Frontal cortex (tissue), 4 donors: ENCODE measurements at places on chromosomes 11 and 22.
A peak's percentile ranks its signal among the peaks of the same experiment; 100 is the strongest.

DNA sequence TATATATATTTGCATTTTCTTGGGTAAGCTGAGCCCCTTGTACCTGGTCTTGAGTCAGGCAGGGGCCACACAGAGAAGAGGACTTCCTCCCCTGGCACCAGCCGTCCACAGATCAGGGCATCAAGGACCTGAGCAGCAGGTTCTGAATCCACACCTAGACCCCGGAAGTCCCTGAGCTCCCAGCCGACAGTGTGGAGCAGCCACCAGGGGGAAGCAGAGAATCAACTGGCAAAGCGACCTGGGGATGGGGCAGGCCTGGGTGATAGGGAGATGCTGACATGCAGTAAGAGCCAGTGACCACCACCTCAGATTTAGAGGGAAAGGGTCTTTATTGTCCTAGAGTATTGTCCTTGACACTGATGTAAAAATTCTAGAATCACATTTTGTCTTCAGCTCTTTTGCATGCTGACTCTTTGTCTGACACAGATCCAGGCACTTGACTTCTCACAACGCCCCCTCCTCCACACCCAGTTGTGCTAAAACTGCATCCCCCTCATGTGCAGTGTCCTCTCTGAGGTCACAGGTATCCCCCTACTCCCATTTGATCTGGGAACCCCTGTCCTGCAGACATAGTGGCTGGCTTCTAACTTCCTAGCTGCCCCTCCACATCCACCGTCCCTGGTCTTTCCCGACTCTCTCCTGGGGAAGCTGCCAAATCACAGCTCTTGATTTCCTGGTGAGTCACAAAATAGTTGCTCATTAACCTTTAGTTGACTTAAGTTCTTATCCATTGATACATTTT is 109.3 kb downstream of the GGTLC2 start:
- no peak for DNase-seq

DNA sequence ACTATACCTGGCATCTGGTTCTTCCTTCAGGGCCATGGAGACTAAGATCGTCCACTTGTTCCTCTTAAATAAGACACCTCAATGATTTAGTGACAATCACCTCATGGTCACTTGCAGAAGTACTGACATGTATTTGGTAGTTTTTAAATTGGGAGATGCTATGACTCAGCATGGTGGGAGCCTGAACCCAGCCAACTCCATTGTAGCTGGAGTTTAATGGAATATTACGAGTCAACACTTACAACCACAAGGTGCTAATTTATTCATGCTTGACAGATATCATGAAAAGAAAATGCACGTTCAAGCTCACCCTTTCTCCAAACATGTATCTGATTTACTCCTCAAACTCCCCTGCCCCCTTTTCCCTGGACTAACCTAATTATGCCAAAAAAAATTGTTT is 16.6 kb upstream of the APOL3 start:
- DNase-seq: no peak

DNA sequence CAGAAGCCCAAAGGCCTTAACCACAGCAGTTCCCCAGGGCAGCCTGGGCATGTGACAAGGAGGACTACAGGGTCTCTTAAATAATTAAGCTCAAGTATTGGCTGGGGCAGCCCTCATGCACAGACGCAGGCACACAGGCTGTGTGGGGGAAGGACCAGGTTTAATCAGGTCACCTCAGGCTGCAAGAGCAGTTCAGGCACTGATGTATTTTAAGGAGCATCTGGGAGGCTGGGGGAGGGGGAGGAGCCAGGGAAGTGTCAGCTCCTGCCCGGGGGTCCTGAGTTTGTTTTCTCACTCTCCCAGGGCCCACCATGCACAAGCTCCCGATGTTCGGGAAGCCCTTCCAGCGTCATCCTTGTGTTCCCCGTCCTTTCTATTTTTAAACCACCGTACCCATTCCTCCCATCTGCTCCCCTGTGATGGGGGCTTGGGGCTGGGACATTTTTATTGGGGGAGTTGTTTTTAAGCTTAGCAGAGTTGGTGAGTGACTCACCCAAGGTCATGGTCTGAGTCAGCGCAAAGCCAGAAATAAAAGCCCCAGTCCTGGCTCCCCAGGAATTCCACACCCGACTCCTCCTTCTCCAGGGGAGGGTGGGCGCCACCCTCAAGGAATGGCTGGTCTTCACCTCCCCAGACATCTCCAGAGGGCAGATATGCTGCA is 2.4 kb downstream of the CSDC2 start:
- no peak for DNase-seq

DNA sequence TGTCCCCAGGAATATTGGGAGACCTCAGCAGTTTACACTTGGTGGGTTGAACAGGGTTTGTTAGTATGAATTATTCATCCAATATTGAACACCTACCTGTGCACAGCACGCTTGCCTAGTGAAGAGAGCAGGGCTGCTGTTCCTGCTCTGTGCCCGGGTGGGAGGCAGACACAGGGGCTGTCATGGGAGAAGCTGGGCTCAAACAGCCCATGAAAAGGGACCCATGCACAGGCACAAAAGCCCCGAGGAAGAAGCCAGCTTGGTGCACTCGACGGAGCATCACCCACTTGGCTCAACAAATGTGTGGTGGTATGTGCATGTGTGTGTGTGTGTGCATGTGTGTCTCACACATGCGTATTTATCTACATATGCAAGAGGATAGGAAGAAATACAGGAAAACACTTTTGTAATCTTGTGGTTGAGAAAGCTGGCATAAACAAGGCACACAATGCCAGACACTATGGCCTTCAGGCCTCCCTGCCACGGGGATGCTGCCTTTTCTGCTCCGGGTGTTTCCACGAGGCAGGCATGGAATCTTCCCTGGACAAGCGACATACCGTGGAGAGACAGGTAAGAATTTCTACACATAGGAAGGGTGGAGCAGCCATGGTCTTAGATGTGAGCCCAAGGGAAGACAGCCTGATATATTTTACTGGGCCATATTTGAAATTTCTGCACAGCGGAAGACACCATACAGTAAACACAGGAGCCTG is 5.0 kb upstream of the APOBEC3A start:
- no peak for DNase-seq

DNA sequence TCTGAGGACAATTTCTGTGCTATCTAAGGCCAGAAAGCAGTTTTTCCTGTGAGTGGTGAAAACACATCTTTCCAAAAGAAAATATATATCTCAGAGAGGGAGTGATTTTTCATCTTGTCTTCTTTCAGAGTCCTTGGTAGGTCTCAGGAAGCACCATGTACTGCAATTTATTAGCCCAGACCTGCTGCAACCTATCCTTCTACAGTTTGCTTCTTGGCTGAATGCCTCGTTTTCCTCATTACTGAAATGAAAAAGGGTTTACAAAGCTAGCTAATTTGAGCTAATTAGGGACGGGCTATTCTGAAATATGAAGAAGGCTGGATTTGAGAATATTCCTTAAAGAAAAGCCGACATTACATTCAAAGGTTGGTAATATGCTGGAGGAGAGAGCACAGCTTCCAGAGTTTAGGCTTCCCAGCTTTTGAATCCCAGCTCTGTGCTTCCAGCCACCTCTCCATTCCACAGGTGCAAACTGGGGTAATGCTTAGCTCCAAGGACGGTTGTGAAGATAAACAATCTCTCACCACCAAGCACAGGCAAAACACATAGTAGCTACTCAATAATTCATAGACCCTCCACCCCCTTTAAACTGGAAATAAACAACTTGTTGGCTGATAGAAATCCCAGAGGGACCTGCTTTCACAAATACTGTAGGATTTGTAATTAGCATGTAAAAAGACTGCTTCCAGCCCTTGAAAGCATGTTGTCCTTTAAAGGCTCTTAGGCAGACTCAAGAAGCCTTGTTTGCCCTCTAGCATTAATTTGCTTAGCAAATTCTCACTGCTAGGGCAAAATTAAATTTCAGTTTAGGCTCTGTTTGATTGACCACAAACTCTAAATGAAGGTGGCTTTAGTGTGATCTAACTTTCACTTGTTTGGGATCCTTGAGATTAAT is 24.5 kb upstream of the SESN3 start:
- DNase-seq: no peak

DNA sequence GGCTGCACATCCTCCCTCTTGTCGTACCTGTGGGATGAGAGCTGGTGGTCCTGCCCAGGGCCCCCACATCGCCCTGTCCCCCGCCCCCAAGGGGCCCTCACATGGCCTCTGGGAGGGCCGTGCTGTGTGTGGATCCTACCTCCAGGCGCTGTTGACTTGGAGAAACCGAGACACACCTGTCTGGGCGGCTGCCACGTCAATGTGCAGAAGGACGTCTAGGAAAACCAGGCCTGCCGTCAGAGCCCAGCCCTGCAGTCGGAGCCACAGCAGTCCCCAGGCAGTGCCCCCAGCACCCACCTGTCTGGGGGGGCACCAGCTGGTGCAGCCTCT is 14.2 kb downstream of the ALG12 start:
- DNase-seq: no peak

DNA sequence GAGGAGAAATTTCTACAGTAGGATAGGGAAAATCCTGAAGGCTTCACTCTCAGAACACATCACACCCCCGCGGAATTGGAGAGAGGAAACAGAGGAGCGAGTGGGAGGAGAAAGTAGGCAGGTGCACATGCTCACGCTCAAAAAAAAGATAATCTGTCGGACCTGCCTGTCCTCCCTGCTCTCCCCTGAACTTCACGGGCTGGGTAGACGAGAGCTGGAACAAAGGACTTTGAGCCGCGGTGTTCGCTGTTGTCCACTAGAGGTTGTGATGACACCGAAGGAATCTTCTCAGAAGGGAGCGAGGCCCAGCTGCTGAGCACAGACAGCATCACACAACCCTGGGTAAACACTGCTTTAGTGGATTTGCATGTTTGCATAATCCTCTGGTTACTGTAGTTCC is 5.0 kb downstream of the SEZ6L start:
- DNase-seq: no peak

- no peak for DNase-seq
Measured at GRCh38 chr11:121763526-121763925, 310.8 kb upstream of the SORL1-AS1 start.

GRCh38 chr11:203945-204586 is 3.1 kb downstream of the BET1L start:
- DNase-seq: no peak

DNA sequence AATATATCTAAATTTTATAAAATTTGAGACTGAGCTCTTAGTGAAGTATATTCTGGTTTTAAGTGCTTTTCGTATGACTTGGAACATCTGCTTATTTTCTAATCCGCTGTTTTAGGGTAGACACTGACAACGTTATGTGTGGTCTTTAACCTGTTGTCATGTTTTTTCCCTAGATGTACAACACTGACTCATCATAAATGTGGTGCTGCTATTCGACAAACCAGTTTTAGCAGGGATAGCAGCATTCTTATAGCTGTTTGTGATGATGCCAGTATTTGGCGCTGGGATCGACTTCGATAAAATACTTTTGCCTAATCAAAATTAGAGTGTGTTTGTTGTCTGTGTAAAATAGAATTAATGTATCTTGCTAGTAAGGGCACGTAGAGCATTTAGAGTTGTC is 23.8 kb upstream of the HIKESHI start:
- no peak for DNase-seq

- no peak for DNase-seq
Measured at GRCh38 chr11:104736502-104736901, 161.8 kb downstream of the CASP12 start.

- no peak for DNase-seq
Measured at GRCh38 chr11:104588446-104588845, 309.8 kb downstream of the CASP12 start.

GRCh38 chr11:65551572-65552387 is 6.4 kb downstream of the LTBP3 start:
- DNase-seq: no peak

GRCh38 chr11:21295508-21295907 is 626.1 kb downstream of the NELL1 start:
- DNase-seq: no peak

DNA sequence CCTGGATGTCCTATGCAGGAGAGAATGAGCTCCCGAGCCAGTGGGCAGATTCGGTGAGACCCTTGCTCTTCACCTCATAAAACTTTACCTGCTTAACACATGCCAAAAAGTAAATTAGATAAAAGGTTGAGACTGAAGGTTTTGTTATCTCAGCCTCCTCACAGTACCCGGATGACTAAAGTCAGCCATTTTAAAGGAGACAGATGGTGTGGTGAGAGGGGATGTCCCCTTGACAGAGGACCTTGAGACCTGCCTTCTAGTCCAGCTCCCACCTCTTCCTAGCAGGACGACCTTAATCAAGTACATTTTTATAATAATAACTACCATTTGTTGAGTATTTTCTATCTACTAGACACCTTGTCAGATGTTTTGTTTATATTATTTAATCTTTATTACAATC is 39.7 kb downstream of the C11orf91 start:
- DNase-seq: no peak

- no peak for DNase-seq
Measured at GRCh38 chr11:102879801-102880200, 5.0 kb upstream of the MMP12 start.

DNA sequence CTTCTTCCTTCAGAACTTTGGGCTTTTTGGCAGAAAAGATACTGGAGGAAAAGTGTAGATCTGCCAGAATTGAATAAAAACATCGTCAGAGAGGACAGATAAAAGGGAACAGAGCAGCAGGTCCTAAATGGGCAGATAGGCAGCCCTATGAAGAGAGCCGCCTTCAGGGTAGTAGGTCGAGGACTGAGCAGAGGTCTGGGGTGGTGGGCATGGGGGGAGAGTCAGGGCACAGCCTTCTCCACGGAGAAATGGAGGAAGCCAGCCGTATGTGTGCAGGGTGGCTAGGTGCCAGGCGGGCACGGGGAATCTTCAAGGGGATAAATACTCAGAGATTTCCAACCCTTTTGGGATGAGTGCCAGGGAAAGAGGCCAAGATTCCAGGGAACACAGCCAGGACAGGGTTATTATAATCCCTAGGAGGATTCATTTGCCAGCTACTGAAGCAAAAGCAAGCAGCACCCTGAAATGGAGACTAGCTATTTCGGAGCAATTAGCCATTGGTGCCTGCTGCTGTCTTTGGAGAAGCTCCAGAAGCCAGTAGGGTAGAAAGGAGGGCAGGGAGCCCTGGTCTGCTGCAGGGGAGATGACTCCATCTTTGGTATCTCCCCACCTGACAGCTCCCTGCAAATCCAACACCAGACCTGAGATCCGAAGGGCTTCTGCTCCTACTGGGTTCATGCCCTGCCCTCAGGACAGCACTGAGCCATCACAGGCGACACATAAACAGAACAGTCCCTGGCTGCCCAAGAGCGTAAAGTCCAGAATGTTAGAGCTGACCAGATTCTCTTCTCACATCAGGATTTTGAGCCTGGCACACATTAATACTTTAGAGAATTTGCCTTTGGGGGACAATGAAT is 174.5 kb upstream of the NTM start:
- DNase-seq: peak; percentile 58

DNA sequence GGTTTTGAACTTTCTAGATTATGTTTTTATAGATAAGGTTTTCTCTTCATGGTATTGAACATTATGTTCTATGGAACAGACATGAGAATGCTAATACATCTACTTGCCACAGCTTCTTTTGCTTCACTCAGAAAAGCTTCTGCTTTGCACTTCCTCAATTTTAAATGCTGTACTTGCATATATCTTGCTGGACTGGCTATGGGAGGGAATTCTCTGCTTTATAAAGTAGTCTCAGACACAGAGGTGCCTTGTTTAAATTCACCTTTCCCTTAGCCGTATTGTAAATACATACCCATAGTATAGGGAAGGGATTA is 173.9 kb downstream of the DDX10 start:
- DNase-seq: no peak

- DNase-seq: no peak
Measured at GRCh38 chr11:41861838-41862237, 402.4 kb upstream of the LRRC4C start.
